Mononuclear cell (primary cell): ENCODE measurements at places on chromosomes 2 and 18. TPM values are rescaled to one million over a fixed set of nuclear protein-coding genes. Genes with fewer than 3 reads are reported as not detected.

MARCO gene
- 5.8 TPM for total RNA-seq

STARD6 gene
- total RNA-seq: not detected

SPOPL gene
- total RNA-seq: 56.1 TPM

CD8B2 gene
- total RNA-seq: 0.73 TPM

LOXL3 gene
- total RNA-seq: 3.9 TPM

KIAA2012 gene
- not detected for total RNA-seq

IL1F10 gene
- total RNA-seq: not detected

ERICH2 gene
- total RNA-seq: not detected

NR4A2 gene
- 83.3 TPM for total RNA-seq

ABCG5 gene
- not detected for total RNA-seq

ALPP gene
- not detected for total RNA-seq

HJURP gene
- 0.31 TPM for total RNA-seq

DCDC2C gene
- total RNA-seq: not detected

FOXD4L1 gene
- 0.10 TPM for total RNA-seq

GALNT5 gene
- under 0.01 TPM for total RNA-seq

TANC1 gene
- total RNA-seq: 0.21 TPM

DOK6 gene
- 2.2 TPM for total RNA-seq

TIMM21 gene
- 10.0 TPM for total RNA-seq

MYO3B gene
- 0.21 TPM for total RNA-seq

UGT1A3 gene
- total RNA-seq: not detected

SERPINB2 gene
- total RNA-seq: 143 TPM

CPO gene
- total RNA-seq: 0.21 TPM

DES gene
- total RNA-seq: 1.3 TPM

G6PC2 gene
- not detected for total RNA-seq

STAM2 gene
- total RNA-seq: 10.4 TPM

PCBP1 gene
- total RNA-seq: 91.0 TPM

CTNNA2 gene
- not detected for total RNA-seq

SLC39A10 gene
- total RNA-seq: 52.7 TPM

GPR35 gene
- 40.8 TPM for total RNA-seq

FRZB gene
- total RNA-seq: under 0.01 TPM

APLF gene
- total RNA-seq: 11.2 TPM

FBXO15 gene
- total RNA-seq: 0.63 TPM

ZC3H6 gene
- total RNA-seq: 10.2 TPM

GPBAR1 gene
- total RNA-seq: 2.9 TPM
